ENCODE measurements at places on chromosomes 4 and X. TPM values are rescaled to one million over a fixed set of nuclear protein-coding genes. Genes with fewer than 3 reads are reported as not detected.

DNA sequence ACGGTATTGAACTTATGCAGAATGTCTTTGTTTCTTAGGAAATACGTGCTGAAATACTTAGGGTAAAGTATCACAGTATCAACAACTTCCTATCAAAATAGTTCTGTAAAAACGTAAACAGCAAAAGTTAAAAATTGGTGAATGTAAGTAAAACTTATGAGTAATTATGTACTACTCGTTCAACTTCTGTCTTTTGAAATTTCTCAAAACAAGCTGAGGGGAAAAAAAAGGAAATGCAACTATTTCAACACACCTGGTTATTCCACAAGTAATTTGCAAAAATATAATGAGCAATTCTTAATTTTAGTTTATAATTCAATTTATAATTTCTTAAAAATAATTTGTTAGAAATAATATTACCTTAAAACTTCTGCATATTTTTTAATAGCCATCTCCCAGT, 8.3 kb downstream of the PPID start:
- DNase-seq: no peak

DNA sequence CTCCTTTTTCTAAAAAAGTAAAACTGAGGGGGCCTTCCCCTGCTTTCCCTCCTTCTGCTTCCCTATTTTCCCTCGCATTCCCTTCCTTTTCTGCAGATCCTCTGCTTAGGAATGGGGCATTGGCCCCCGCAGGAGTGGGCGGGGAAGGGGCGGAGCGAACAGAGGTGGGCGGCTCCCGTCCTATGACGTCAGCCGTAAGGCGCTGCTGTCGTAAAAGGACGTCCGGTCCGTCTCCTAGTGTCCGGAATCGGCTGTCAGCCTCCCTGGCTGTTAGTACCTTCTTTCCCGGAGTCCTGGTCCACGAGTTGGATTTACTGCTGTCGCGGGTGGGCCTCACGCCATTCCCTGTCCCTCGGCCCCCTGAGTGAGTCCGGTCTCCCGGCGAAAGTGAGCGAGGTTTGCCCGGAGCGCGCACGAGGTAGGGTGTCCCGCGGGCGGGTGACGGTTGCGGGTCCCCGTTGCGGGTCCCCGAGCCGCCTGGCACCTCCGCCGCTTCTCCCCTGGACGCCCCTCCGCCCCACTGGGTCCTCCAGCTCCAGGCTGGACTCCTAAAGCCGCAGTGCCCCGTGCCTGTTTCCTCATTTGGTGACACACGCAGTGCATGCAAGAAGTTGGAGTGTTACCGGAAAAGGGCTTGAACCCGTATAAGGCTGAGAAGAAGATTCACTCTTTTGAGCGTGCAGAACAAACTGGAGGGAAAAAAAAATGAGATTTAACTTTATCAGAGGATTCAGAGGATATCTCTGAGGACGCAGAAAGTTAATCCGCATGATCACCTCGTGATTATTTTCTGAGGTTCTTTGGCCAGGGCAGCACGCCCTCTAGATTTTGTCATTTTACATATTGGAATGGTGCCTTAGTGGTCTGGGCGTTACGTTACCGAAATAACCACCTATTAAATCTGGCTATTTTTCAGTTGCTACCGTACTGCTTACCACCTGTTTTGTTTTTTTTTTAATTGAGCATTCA, at the start of gene ZNF330:
Gene ZNF330, plus strand, starts transcription at position 205 of the 969 bp plus-strand sequence. CDS start 1,477 bp downstream, outside the sequence.
- peak; percentile 95 for DNase-seq

DNA sequence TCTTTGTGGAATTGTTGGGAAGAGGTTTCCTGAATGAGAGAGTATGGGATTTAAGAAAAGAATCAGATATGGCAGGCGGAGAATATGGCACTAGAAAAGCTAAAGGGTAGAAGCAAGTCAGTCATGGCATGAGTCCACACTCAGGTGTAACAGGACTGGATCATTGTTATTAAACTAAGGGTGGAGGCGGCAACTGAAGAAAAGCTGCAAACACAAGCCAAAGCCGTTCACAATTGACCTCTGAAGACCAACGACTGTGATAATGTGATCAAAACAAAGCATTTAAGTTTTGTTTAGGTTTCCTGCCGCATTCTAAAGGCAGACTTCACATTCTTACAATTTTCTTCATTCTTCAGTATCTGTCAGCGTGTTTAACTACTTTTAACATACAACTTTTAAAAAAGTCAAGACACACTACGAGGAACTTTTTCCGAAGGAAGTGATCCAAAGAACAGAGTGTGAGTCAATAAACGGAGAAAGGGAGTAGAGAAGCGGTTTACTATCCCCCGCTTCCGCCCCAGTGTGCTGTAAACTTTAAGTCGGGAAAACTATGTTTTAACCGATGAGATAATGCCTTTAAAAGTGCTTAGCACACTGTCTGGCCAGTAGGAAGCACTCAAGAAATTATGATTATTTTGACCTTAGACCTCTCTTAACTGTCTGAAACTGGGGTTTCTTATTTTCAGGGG, 909 bp upstream of the SLAIN2 start:
- DNase-seq: no peak

DNA sequence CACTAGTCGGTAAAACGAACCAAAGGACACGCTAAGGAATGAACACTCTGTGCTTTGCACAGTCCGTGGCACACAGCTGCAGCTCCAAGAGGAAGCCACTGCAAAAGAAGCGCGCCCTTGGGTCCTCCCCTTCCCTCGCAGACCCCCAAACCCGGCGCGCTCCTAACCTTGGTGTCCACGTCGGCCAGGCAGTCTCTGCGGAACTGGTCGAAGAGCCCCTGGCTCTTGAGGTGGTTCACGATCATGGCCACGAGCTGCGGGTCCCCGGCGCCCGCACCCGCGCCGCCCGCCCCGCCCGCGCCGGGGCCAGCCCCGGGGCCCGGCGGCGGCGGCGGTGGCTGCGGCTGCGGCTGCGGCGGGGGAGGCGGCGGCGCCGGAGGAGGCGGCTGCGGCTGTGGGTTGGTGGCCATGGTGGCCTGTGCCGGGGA, 333 bp downstream of the BOD1L1 start:
- no peak for DNase-seq

DNA sequence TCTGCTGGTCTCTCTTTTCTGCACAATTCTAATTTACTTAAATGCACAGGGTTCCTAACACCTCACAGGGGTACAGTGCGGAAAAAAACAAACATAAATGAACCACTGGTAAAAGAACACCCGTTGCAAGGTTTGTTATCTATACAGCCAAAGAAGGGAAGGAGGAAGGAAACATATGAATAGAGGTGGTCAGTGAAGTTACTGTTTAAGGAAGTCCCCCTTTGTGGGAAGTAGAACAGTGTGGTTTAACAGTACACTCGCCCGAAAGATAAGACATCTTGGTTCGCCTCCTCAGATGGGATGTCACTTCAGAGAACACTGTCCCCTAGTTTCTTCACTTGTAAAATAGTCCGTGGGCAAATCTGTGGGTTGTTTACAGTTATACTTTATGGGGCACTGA, 57.5 kb downstream of the TEC start:
- DNase-seq: no peak

DNA sequence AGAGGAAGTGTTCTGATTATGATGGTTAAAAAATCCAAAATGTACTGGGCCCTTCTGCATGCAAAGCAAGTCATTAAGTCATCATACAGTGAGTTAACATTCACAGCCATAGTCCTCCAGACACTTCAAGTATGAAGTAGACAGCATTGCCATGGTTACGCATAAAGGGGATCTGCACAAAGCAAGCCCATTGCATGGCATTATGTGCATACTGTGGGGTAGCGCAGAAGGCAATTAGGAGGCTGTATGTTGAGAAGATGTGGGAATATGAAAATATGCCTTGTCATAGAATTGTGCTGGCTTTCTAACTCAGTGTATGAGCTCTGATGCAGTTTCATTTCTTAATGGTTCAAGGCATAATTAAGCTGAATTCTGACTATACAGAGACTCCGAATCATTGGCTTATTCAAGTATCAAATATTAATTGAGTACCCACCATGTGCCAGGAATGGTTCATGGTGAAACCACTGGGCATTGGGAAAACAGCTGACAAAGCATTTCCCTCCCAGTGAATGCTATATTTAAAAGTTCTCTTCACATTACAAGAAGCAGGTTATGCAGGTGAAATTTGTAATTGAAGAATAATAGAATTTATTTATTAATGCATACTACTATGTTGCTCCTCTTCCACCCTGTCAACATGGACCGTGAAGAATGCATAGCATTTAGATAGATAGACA, 588.9 kb downstream of the ZNF674 start:
- DNase-seq: no peak

DNA sequence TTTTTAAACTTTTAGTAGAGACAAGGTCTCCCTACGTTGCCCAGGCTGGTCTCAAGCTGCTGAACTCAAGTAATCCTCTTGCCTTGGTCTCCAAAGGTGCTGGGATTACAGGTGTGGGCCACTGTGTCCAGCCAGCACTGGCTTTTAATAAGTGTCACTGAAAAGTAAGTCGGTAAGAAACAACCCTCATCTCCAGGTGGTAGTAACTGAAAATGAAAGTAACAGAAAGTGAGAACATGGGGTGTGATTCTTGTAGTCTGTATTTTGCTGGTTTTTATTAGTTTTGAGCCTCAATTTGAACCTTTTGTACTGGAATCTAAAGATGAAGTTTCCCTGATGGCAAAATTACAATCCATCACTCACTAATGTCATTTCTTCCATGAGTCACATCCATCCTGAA, 238.1 kb upstream of the AGA start:
- no peak for DNase-seq

DNA sequence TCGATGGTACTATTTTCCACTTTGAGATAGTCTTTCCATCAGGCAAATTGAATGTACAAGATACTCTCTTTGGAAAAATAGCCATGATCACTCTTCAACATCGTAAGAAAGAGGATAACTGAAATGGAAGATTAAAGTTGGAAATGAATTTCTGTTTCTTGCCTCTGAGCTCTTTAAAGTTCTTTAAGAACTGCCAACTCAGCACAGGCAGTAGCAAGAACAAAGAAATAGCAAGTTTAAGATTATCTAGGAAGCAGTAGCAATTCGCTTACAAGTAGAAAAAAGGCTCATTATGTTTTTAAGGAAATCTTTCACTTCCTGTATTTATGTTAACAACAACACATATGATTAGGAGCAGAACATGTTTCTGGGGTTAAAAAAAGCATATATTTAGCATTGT, 127.6 kb downstream of the CDS1 start:
- no peak for DNase-seq

DNA sequence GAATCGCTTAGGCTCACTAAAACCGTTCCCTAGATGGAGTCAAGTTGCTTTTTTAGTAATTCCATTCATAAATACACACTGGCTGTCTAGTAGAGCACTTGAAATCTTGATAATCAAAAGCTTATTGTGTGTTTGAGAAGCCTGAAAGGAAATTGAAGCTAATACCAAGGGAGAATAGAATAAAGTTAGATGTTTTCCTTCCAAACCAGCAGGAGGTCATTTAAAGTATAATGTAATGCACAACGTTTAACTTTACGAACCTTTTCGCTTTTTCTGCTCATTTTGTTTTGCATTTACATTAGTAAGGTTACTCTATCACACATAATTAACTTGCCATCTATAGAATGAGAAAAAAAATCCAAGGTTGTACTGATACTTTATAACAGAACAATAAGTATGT, 440.9 kb downstream of the NKX6-1 start:
- no peak for DNase-seq

- no peak for DNase-seq
These were observed 4.1 kb upstream of the PHF8 start for GRCh38 chrX:54048412-54048811.

- DNase-seq: no peak
These were observed 824 bp downstream of the TBC1D14 start for GRCh38 chr4:6910340-6910959.

GRCh38 chr4:3087115-3087797, 12.8 kb downstream of the HTT start:
- DNase-seq: no peak

DNA sequence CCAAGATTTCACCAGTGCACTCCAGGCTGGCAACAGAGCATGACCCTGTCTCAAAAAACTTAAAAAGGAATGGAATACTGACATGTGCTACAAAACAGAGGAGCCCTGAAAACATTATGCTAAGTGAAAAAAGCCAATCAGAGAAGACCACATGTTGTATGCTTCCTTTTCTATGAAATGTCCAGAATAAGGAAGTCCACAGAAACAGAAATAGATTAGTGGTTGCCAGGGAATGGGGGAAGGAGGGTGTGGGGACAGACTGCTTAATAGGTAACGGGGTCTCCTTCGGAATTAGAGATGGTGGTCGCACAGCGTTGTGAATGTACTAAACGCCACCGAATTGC, 30.1 kb upstream of the KIAA0232 start:
- DNase-seq: no peak

DNA sequence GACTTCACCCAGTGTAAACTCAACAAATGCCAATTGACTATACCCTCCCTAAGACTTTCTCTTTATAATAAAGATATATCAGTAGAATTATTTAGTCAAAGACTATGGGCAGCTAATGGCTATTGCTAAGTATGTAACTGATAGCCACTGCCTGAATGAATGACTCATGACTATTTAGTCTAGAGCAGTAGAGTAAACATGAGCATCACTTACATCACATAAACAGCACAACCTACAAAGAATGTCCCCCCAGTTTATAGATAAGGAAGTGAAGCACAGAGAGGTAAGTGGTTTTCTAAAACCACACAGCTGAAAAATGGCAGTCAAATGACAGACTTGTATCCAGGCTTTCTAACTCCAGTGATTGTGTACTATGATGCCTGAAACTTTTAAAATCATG, 507.0 kb downstream of the PPARGC1A start:
- no peak for DNase-seq

ZNF630 gene
- 6.0 TPM for total RNA-seq

C4orf36 gene
- total RNA-seq: 0.89 TPM

BMPR1B gene
- 9.7 TPM for total RNA-seq
